Stimulated activated CD4-positive, alpha-beta T cell treated with anti-CD3 and anti-CD28 coated beads, Interleukin-1b, Interleukin-23, amount 100 ng/mL, for 24 hours (primary cell): ENCODE measurements at places on chromosomes 12 and 14.

- DNase-seq: no peak
Measured at GRCh38 chr12:84218406-84218805, 694.2 kb downstream of the SLC6A15 start.

GRCh38 chr12:57454566-57455373, at the start of gene INHBE:
Gene INHBE, plus strand, starts transcription at chr12:57455307. Its CDS starts 230 bp downstream, at chr12:57455537.
- no peak for DNase-seq

GRCh38 chr12:15982471-15982870, 71.3 kb downstream of the DERA start:
- DNase-seq: no peak

DNA sequence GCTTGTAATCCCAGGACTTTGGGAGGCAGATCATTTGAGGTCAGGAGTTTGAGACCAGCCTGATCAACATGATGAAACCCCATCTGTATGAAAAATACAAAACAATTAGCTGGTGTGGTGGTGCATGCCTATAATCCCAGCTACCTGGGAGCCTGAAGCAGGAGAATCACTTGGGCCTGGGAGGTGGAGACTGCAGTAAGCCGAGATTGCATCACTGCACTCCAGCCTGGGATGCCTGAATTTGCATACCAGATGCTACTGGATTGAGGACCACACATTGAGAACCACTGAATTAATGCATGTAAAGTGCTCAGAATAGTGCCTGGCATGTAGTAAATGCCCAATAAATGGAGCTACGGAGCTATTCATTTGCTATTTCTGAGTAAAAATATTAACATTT, 14.9 kb upstream of the MYH7 start:
- DNase-seq: no peak

GRCh38 chr12:124109760-124110159, 136.7 kb downstream of the ZNF664 start:
- DNase-seq: no peak

GRCh38 chr14:37890095-37890494, 294.7 kb downstream of the TTC6 start:
- DNase-seq: no peak

DNA sequence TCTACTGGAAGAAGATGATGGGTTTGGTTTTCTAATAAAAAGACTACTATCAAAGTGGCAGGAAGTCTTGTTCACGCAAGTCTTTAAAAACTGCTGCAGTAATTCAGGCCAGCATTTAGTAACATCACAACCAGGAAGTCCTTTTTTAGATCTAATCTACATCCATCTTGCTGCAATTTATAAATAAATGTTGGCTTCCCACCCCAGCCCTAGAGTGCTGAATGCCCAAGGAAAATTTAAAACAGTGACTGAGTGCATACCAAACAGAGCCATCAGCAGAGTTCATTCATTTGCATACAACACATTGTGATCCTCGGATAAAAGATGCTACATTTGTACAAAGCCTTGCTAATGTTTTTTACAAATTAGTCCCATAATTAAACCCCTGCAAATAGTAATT, 72.1 kb downstream of the PHLDA1 start:
- DNase-seq: no peak

- no peak for DNase-seq
Measured at GRCh38 chr14:59251811-59252771, 63.6 kb downstream of the DAAM1 start.

- DNase-seq: no peak
Measured at GRCh38 chr14:32190673-32191072, 11.2 kb upstream of the RNU6-7 start.

- DNase-seq: no peak
Measured at GRCh38 chr12:53254816-53255545, 13.1 kb upstream of the ESPL1 start.

- DNase-seq: no peak
Measured at GRCh38 chr12:81610955-81611889, 147.9 kb downstream of the PPFIA2 start.

DNA sequence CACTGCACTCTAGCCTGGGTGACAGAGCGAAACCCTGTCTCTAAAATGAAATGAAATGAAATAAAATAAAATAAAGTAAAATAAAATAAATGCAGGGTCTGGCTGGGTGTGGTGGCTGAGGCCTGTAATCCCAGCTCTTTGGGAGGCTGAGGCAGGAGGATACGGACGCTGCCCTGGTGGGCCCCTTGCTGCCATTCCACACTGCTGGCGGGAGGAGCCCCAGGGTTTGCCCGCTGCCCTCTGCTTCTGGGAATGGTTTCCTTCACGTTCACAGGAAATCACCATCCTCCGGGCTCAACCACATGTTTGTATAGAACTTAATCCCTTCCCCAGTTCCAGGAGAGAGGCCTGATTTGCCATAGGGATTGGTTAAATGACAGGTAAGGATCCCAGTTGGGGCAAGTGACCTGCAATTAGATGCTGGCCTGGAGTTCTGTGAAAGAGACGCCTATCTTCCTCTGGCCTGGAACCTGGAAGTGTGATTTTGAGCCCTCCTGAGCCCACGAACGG, 29.3 kb downstream of the CALM1 start:
- no peak for DNase-seq

DNA sequence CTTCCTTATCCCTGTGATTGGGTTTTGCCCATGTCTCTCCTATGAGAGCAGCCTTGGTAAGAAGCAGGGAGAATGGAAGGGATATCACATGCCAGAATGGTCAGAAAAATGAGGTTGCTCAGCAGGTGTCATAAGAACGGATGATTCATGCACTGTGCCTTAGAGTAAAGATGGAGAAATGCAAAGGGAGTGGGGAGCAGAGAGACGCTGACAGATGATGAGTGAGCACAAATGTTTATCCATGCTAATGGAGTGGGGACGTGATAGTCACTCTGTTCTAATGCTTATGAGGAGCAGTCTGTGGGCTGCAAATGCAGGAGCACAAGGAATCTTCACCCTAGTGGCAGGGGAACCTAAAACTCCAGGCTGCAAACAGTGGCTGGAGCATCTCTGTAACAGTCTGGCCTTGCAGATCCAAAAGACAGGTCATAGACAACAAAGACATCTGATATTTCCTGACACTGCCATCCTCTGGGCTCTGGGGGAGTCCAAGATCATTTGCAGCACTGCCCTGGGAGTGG, 243.2 kb downstream of the CACNA1C start:
- no peak for DNase-seq

- DNase-seq: no peak
Measured at GRCh38 chr14:29741909-29742401, 185.7 kb downstream of the PRKD1 start.

- no peak for DNase-seq
Measured at GRCh38 chr12:56601503-56601902, 28.6 kb downstream of the BAZ2A start.

DNA sequence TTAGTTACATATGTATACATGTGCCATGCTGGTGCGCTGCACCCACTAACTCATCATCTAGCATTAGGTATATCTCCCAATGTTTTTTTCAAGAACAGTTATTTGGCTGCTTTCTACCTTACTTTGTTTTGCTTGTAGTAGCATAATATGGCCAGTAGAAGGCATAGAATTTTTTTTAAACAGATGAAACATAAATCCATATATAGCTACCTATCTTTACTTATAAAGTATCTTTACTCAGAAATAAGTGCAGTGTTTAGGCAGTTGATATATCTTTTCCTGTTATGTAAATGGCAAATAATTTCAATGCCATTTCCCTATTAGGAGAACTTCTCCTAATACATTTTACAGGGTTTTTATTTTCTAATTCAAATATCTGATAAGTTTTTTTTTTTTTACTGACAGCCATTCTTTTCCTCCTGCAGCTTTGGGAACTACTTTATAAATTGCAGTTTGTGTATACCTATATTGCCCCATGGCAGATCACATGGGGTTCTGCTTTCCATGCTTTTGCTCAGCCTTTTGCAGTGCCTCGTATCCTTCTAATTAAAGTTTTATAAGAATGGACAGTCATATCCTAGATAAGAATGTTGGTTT, 143.1 kb downstream of the PCNX1 start:
- no peak for DNase-seq

DNA sequence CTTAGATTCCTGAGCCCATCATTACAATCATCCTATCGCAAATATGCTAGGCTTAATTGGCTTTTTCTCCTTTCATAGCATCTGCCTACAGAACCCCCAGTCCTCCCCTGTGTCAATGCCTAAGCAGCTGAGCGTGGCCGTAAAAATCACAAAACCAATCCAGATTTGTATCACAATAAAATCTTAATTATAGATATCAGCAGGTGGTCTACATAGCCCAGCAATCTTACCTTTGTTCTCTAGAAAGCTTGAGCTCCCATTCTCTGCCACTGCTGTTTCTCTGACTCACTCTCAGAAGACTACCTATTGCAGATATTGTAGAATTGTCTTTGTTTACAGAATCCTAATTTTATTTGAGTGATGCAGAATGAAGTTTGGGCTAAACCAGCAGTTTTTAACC, 37.9 kb upstream of the PPM1A start:
- no peak for DNase-seq

DNA sequence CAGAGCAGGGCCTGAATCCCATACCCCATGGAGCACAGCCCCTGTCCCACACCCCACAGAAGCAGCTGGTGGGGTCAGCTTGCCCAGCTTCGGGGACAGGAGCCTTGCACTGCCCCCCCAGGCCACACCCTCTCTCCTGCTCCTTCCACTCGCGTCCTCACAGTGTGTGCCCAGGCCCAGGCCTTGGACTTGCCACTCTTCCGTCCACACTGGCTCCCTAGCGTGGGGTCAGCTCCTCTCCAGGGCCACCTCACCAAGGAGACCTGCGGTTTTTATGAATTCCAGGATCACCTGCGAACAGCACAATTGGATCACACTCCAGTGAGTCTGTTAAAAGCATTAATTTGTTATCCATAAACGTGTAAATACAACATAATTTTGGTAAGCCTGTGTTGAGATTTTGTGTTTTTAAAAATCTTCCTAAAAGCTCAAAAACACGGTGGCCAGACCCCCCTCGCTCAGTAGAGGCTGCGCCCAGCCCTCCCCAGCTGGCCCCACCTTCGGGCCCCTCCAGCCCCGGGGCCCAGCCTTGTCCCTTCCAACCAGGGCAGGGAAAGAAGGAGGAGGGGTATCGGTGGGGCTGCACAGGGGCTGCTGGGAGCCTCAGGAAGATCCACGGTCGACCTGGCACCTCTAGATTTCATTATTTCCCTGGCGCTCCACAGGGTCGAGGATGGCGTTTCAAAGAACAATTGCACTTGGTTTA, 12.0 kb downstream of the GALNT9 start:
- no peak for DNase-seq

- DNase-seq: no peak
Measured at GRCh38 chr12:124633365-124634362, 66.3 kb upstream of the NCOR2 start.

GRCh38 chr14:103744621-103745395, 29.2 kb downstream of the ZFYVE21 start:
- DNase-seq: no peak

- DNase-seq: no peak
Measured at GRCh38 chr14:88208858-88209257, 114.2 kb downstream of the KCNK10 start.

- no peak for DNase-seq
Measured at GRCh38 chr14:53956427-53957201, at the start of gene BMP4. Gene BMP4, minus strand, starts transcription at chr14:53956825. Its CDS starts 4,603 bp downstream, at chr14:53952222.

GRCh38 chr12:13504736-13505135, 308.2 kb downstream of the EMP1 start:
- DNase-seq: no peak

DNA sequence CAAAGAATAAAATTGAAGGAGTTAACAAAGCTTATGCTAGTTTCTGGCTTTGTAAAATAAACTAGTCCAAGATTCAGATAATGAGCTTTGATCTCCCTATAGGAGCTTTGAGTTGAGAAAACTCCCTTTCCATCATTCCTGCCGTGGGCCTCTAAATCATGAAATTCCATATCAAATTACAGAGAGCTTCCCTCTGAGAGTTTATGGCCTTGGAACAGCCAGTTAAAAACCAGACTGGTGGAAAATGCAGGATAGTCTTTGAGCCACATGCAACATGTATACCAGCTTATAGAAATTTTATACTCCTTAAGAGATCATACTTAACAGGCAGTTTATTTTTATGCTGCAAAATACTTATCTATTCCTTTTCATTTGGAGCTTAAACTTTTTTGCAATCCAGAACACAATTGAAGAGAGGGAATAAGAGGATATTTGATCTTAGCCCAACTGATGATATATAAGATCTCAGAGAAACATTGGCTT, 175.8 kb upstream of the ATP2B1 start:
- DNase-seq: no peak

GRCh38 chr12:11656550-11656949, 7.1 kb downstream of the ETV6 start:
- DNase-seq: no peak
